ENCODE measurements at places on chromosomes 5 and 9.

GRCh38 chr5:119943148-119943547 lies 313.8 kb downstream of the FAM170A start:
- DNase-seq = no peak

DNA sequence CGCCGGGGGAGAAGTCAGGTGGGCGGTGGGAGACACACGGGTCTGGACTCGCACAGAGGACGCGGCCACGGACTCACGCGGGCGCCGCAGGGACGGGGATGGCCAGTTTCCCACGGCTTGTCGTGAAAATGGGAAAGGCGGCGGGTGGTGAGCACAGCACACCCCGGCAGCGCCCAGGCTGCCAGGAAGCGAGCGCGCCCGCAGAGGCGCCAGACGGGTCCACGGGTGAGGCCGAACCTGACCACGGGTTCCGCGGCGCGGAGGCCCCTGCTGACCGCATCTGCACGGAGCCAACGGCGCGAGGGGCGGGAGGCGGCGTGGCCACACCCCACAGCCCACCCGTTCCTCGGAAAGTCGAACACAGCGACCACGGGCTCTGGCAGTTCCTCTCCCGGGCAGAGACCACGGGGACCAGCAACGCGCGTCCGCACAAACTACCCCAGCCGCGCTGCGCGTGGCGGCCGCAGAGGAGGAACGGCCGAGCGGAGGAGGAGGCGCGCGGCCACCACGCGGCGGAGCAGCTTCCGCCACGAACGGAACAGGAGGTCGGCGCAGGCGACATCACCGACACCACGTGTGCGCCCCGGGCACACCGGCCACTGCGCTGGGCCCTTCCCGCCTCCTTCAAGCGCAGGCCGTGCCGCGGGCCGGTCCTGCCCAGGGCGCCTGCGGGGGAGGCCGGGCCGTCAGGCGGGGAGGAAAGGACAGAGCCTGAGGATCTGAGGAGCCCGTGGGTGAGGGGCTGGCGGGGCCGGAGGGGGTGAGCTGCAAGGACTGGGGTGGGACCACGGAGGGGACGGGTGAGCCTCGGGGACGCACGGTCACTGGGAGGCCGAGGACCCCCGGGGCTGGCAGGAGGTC lies 5.6 kb downstream of the EXD3 start:
- DNase-seq = no peak

GRCh38 chr9:135075234-135076142 lies 12.0 kb upstream of the OLFM1 start:
- DNase-seq = no peak

- DNase-seq = no peak
Observed at GRCh38 chr5:41527201-41527779, 16.9 kb upstream of the PLCXD3 start.

DNA sequence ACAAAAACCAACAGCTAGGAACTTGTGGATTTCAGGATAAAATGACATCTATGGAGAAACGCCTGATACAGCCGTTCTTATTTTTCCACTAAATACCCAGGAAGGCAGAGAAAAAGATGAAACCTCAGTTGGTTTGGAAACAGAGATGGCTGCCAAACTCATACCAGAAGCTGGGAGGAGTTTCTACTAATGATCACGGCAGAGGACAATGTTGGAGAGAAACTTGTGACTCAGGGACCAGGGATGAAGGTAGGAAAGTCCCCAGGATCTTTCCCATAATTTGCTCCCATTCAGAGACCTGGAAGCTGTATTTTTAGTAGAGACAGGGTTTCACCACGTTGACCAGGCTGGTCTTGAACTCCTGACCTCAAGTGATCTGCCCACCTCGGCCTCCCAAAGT lies 187.1 kb upstream of the IER5L start:
- DNase-seq = no peak

DNA sequence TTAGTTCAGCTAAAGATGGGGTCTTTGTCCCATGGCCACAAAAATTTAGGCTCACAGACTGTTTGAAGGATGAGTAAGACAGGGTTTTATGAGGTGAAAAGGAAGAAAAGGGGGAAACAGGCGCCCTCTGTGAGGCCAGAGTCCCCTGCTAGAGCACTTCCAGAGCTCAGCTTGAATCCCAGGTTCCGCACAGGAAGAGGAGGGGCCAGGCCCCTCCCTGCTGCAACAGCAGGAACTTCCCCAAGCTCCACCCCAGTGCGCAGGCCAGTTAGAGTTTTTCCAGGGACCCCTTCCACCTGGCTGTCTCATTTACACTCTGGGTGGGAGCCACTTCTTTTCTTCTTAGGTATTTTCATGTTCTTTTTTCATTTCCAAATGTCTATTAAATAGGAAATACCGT lies 480.8 kb downstream of the PSAT1 start:
- no peak for DNase-seq
